ENCODE measurements at places on chromosomes 5 and 9. TPM values are rescaled to one million over a fixed set of nuclear protein-coding genes. Genes with fewer than 3 reads are reported as not detected.
A peak's percentile ranks its signal among the peaks of the same experiment; 100 is the strongest.

DNA sequence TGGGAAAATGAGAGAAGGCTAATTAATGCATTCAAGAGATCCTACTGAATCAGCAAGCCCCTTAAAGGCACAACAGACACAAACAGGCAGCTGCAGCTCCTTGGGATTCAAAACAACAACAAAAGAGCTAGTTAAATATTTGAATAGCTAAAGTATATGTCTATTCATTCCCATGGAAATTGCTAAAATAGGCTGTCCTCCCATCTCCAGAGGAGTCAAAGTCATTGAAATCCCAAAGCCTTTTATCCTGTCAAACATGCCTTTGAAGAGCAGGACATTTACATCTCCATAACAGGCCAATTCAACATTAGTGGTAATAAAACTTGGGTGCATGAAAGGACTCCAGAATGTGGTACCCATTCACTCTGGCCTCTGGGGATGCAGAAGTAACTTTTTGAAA, 177.4 kb downstream of the NTRK2 start:
- DNase-seq: no peak

DNA sequence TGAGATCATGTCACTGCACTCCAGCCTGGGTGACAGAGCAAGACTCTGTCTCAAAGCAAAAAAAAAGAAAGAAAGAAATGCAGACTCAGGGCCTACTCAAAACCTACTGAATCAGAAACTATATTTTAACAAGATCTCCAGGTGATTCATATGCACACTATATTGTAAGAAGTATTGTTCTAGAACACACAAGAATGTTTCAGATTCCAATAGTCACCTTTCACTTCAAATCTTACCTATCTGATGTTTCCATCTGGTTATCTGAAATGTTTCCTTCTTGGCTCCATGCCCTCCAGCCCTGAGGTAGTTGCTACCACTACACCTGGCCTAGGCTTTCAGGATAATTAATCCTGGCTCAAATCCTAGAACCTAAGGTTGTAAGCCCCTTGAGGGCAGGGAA, 36.8 kb upstream of the SNX2 start:
- peak; percentile 36 for DNase-seq

DNA sequence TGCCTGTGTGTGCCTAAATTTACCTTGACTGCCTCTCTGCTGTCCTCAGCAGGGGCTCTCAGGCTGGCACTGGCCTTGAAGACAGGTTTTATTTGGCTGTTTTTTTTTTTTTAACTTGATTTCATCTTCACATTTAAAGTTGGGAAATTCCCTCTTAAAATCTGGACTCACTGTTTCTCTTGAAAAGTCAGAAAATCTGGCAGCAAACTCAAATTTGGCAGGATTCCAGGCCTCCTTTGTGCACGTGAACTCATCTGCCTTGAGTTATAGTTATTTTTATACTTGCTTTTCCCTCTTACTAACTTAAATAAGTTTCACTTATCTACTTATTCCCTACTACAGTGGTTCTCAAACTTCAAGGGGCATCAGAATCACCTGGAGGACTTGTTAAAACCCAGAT, 118.4 kb upstream of the MAP3K1 start:
- no peak for DNase-seq

DNA sequence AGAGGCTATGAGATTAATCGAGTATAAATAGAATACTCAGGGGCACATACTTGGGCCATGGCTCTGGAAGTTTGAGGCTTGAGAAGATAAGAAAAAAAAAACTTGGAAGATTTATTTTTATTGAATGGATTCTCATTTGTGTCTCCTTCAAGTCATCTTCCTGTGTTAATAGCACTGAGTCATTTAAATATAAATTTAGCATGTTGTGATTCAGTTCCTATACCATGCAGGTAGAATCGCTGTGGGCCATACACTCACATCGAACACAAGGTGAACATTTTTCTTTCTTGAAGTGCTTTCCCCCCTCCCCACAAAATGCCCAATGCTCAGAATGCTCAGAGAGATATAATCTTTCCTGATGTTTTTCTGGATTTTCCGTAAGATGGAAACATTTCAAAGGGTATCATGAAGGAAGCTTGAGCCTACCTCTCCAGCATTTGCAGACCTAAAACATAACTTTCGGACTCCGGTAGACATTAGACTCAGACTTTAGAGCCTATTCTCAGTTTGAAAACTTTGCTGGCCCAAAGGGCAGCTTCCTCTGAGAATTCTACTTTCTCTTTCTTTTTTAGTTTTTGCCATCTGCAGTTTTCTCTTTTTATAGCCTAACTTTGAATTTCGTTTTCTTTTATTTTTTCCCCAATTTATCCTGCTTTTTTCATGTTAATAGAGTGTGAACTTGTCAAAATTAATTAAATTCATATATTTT, 737.6 kb upstream of the NUDT12 start:
- no peak for DNase-seq

DNA sequence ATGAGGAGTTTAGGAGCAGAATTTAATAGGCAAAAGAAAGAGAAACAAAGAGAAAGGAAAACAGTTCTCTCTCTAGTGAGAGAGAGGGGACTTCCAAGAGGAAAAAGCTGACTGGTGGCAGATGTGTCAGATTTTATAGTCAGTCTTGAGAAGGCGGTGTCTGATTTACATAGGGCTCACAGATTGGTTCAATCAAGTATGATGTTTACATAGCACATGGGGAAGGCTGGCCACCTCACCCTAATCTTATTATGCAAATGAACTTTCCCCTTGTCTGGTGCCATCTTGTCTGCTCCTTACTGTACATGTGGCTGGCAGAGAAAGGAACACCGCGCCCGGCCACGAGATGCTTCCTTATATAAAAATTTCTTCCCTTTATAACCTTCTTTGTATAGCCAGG, 24.7 kb downstream of the UNC13B start:
- DNase-seq: no peak

DNA sequence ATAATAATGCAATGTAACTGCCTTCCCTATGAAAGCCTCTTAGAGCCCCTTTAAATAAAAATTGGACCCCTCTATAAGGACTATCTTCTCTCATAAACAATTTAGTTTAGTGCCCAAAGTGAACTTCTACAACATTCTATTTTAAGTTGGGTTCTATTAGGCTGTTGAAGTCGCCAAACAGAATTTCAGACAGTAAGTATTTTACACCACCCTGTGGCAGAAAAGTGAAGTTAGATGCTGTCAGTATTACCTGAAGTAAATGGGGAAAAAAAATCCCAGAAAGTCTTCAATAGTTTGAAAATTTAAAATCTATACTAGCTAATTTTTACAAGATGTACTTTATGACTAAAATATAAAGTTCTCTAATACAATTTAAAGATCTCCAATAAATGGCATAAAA, 29.5 kb downstream of the CAAP1 start:
- peak; percentile 28 for DNase-seq

- peak; percentile 96 for DNase-seq
Measured at GRCh38 chr5:122772446-122772845, 2.4 kb upstream of the SNX2 start.

DNA sequence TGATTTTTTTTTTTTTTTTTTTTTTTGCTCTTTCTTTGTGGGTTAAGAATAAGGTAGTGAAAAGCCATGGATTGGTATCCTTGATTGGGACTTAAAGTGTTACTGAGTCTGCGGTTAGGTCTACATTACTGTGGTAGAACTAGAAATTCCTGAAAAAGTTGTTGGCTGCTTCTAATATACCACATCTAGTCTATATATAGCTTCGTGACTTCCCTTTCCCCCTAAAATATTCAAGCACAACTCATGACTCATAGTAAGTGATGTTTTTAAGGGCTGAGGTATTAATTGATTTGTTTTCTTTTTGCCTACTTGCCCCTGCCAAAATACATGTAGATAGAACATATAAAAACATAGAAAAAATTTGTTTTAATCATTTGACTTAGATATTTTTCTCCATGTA, 247.6 kb downstream of the TMEM232 start:
- peak; percentile 92 for DNase-seq

DNA sequence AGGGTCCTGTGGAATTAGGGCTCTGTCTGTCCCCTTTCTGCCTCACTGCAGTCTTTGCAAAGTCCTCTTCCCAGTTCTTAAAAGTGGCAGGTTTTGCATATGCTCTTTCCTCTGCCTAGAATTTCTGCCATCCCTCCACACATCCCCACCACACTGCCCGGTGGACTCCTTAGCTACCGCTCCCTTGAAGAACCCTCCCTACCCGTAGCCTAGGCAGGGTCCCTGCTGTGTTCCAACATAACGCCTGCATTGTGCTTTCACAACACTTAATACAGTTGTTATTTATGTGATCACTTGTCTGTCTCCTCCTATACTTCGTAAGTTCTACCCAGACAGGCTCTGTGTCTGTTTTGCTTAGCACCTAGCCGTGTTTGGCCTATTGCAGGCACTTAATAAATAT, 142.5 kb upstream of the DMRT1 start:
- DNase-seq: no peak

- DNase-seq: no peak
Measured at GRCh38 chr5:127392762-127393161, 102.2 kb downstream of the MEGF10 start.

- DNase-seq: no peak
Measured at GRCh38 chr5:76672242-76672641, 43.7 kb upstream of the F2R start.

DNA sequence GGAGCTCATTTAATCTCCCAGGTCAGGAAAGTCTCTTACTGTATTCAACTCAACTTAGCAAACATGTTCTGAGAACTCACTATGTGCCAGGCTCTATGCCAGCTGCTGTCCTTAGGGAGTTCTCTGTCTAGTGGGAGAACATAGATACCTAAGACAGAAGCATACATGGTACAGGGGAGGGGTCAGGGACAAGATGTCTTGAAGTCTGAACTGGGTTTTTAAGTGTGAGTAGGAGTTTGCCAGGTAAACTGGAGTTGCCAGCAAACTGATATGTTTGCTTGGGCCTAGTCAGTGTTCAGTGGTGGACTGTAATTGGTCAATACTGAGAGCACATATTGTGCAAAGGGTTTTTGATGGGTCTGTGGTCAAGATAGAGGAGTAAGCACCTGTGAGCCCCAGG, 18.3 kb upstream of the GLE1 start:
- DNase-seq: no peak

GRCh38 chr5:16665601-16666000, 48.8 kb upstream of the RETREG1 start:
- no peak for DNase-seq

GRCh38 chr9:136572003-136572827, 26.4 kb upstream of the NOTCH1 start:
- DNase-seq: peak; percentile 89

- no peak for DNase-seq
Measured at GRCh38 chr5:122816756-122817155, 28.7 kb upstream of the SNX24 start.

GRCh38 chr5:149063017-149063687, at the start of gene SH3TC2:
SH3TC2 (minus strand) TSS chr5:149063062; CDS start chr5:149063022, 40 bp downstream.
- peak; percentile 60 for DNase-seq

DNA sequence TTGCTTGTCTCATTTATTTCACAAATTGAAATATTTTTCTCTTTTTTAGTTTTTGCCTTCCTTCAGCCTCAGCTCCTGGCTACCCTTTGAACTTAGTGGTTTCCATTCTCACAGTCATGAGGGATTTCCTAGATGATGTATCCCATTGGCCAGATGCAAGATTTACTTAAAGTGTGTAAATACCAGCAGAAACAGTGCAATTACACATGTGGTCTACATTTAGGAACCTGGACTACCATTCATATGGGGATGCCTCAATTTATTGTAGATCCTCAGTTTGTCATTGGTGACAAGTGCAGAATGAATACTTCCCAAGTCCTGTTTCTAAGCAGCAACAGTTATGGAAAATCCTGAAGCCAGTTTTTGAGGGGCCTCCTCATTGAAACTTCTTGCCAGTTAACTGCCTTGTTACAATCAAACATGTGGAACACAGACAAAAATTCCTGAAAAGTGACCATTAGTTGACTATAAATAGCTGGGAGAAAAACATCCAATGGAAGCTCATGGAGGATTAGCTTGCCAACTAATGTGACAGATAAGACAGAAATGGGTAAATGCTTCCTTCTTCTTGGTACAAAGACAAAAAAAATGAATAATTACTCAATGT, 113.6 kb upstream of the FER start:
- no peak for DNase-seq

- peak; percentile 25 for DNase-seq
Measured at GRCh38 chr5:151223447-151224264, at the start of gene CCDC69. CCDC69 (minus strand) TSS chr5:151224092; CDS start chr5:151223970, 122 bp downstream.

DNA sequence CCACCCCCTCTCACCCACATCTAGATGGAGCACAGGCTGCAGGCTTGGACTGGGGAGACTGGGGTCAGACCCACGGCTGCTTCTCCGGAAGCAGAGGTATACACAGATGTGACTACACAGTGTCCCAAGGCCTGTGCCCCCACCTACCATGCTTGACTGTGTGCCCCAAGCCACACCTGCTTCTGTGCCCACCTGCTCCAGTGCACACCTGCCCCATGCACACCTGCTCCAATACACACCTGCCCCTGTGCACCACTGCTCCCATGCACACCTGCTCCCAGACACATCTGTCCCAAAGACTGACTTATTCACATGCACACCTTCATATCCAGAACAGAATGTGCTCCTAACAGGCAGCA, 5.5 kb upstream of the COL5A1 start:
- no peak for DNase-seq

DNA sequence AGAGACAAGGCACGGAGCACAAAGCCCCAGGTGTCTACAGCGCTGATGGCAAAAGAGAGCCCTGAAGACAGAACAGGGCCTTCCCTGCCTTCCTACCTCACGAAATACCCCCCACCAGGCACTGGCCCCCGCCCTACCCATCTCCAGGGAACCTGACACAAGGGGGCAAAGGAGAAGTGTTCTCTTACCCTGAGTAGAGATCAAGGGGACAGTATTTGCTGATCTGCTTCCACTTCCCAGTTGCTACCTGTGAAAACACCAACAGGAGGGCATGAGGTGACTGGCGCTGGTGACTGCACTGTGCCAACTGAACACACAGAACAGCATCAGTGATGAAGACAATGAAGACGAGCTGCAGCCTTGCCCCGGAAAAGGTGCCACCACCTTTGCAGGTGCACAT, 27.4 kb downstream of the IPPK start:
- no peak for DNase-seq

DNA sequence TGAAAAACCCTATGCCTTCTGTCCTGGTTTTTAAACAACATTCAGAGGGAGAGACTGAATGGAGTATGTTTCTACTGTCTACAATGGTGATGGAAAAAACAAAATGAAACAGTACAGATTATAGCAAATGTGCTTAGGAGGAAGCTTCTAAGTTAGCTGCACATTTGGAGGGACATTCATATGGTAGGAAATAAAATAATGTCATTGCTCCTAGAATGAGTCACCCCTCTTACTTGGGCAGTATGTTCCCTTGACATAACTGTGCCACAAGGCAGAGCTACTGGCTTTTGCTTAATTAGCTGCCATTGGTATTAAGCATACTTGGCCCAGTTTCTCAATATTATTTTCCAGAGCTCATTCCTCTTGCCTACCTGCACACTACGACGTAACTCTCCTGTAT, 128.9 kb downstream of the GDNF start:
- peak; percentile 64 for DNase-seq

- peak; percentile 46 for DNase-seq
Measured at GRCh38 chr9:16136961-16137360, 584.1 kb downstream of the CCDC171 start.

The GPX3 gene
- total RNA-seq: 102 TPM

The SPINK6 gene
- total RNA-seq: not detected

The FOXD4L5 gene
- total RNA-seq: 0.17 TPM
